Upper lobe of left lung (tissue), 6 donors: ENCODE measurements at places on chromosomes 7 and 10. TPM values are rescaled to one million over a fixed set of nuclear protein-coding genes. Genes with fewer than 3 reads are reported as not detected.

SLC26A4 gene
- 0.52 TPM for total RNA-seq

DNA sequence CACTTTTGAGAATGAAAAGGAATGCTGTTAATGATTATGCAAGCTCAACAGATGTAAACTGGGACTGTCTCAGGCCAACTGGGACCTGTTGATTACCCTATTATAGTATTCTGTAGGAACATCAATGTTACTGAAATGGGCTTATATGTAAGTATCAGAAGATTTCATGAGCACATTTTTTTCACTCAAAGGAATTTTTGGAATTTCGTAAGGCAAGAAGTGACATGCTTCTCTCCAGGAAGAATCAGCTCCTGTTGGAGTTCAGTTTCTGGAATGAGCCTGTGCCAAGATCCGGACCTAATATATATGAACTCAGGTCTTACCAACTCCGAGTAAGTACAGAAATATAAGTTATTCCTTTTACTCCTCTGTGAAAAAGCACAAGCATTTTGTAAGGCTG, 19.2 kb downstream of the NIPSNAP2 start:
- DNase-seq, result no peak
- H3K4me1 ChIP-seq, result no peaks in the 10 kb centered on the region
- H3K4me3 ChIP-seq, result no peak overlapping the region
- no peaks in the 10 kb centered on the region for H3K27me3 ChIP-seq

- H3K4me1 ChIP-seq, result peaks cover 8% of the 10 kb centered on the region
- H3K27me3 ChIP-seq, result no peaks in the 10 kb centered on the region
- no peak for DNase-seq
- H3K36me3 ChIP-seq, result no peaks in the 10 kb centered on the region
Measured at GRCh38 chr10:10873289-10873688, 144.4 kb upstream of the CELF2 start.

GRCh38 chr7:129780257-129780973, 168.9 kb downstream of the NRF1 start:
- H3K27ac ChIP-seq, result peak overlapping the region; percentile 73
- peak overlapping the region; percentile 56 for H3K4me3 ChIP-seq
- H3K36me3 ChIP-seq, result no peaks in the 10 kb centered on the region
- H3K4me1 ChIP-seq, result peaks cover 70% of the 10 kb centered on the region
- H3K27me3 ChIP-seq, result peaks cover 83% of the 10 kb centered on the region
- DNase-seq, result peak; percentile 95

GHRHR gene
- total RNA-seq, result 1.4 TPM

GALNT11 gene
- 34.5 TPM for total RNA-seq

DNA sequence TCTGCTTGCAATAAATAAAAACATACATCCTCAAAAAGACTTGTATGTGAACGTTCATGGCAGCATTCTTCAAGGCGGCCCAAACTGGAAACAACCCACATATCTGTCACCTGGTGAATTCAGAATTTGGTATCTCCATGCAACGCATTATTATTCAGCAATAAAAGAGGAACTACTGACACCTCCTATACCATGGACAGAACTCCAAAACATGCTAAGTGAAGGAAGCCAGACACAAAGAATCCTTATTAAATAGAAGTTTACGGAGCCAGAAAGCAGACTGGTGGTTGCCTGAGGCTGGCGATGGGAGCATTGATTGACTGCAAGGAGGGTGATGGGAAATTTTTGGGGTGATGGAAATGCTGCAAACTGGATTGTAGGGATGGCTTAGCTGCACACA, 530.8 kb upstream of the DPP6 start:
- H3K27ac ChIP-seq, result no peak overlapping the region
- H3K4me1 ChIP-seq, result no peaks in the 10 kb centered on the region
- no peaks in the 10 kb centered on the region for H3K36me3 ChIP-seq
- no peaks in the 10 kb centered on the region for H3K27me3 ChIP-seq
- no peak overlapping the region for H3K4me3 ChIP-seq
- no peak for DNase-seq

LAMB4 gene
- 0.10 TPM for total RNA-seq

- H3K4me1 ChIP-seq, result no peaks in the 10 kb centered on the region
- H3K36me3 ChIP-seq, result no peaks in the 10 kb centered on the region
- no peak for DNase-seq
- H3K27ac ChIP-seq, result no peak overlapping the region
- H3K4me3 ChIP-seq, result no peak overlapping the region
- H3K27me3 ChIP-seq, result no peaks in the 10 kb centered on the region
Measured at GRCh38 chr10:110285501-110285900, 19.2 kb downstream of the SMNDC1 start.

CPA1 gene
- not detected for total RNA-seq

GRCh38 chr7:29764227-29764626, 42.1 kb upstream of the WIPF3 start:
- no peak overlapping the region for H3K27ac ChIP-seq
- no peak for DNase-seq
- H3K4me3 ChIP-seq, result no peak overlapping the region
- no peaks in the 10 kb centered on the region for H3K36me3 ChIP-seq
- no peaks in the 10 kb centered on the region for H3K4me1 ChIP-seq

DNA sequence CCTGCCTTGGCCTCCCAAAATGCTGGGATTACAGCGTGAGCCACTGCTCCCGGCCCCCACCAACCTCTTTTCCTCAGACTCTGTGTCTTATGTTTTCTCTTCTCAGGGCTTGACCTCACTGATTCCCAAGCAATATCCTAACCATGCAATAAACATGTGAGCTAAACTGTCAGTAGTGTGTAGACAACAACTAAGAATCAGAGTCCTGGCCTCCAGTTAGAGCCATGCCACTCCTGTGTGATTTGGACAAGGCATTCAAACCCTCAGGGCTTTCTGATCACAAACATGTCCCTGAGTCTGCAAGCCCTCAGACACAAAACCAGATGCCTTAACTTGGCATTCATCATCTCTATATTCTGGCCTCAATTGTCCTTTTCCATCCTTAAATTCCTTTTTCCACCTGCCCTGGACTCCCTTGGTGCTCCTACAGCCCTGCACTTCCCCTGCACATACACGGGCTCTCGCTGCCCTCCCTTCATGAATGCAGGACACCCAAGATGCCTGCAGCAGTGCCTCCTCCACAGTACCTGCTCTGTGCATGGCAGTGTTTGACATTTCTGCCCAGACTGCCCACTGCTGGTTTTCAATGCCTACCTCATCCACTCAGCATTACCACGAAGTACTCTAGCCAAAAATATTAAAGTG, 142.8 kb downstream of the CYP26A1 start:
- no peaks in the 10 kb centered on the region for H3K27me3 ChIP-seq
- H3K27ac ChIP-seq, result no peak overlapping the region
- no peaks in the 10 kb centered on the region for H3K4me1 ChIP-seq
- no peak for DNase-seq
